ENCODE measurements at places on chromosomes 3 and 15.
A peak's percentile ranks its signal among the peaks of the same experiment; 100 is the strongest.

DNA sequence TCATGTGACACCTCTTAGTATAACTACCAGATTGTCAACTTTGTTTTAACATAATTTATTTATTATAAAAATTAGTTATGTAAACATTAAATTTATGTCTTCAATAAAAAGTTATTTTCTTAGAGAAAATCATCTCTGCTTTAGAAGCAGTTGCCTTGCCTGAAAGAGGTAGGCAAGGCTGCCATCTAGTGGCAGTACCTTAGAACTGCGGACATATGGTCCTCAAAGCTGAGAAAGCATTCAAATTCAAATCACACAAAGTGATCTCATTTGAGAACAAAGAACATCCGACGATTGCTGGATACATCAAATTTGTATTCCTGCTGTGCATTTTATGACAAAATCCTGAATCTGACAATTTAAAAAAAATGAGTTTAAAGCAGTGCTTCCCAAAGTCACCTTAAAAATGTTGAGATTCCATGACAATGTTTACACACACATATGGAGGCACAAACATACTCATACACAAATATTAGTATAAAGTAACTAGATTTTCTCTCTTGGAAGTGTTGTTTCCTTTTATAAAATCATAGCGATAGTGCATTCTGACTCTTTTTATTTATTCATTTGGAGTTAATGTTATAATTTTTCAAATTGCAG, 617.4 kb downstream of the CADM2 start:
- peak; percentile 31 for DNase-seq

- peak; percentile 62 for DNase-seq
Observed at GRCh38 chr3:100463002-100463401, 29.4 kb upstream of the TMEM45A start.

- no peak for DNase-seq
Observed at GRCh38 chr15:57507111-57507510, 84.6 kb upstream of the MYZAP start.

GRCh38 chr3:152416808-152417580, 148.3 kb downstream of the MBNL1 start:
- peak; percentile 45 for DNase-seq

DNA sequence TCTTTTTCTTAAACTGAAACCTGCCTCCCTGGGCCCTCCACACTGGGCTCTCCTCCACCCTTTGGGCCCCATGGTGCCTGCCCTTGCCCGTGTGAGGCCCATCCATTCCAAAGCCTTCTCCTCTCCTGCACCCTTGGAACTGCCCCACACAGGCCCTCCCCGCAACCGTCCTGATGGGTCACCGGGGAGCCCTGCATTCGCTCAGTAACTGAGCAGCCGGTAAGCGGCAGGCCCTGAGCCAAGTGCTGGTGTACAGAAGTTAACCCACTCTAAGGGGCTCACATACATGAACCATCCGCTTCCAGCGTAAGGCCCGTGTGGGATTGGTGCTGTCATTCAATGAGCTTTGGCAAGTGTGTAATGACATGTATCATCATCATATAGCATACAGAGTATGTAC, 5.4 kb upstream of the LRRC15 start:
- no peak for DNase-seq

GRCh38 chr15:25784876-25785640, 78.1 kb downstream of the ATP10A start:
- no peak for DNase-seq

GRCh38 chr15:51240066-51240465, 98.3 kb downstream of the CYP19A1 start:
- no peak for DNase-seq

DNA sequence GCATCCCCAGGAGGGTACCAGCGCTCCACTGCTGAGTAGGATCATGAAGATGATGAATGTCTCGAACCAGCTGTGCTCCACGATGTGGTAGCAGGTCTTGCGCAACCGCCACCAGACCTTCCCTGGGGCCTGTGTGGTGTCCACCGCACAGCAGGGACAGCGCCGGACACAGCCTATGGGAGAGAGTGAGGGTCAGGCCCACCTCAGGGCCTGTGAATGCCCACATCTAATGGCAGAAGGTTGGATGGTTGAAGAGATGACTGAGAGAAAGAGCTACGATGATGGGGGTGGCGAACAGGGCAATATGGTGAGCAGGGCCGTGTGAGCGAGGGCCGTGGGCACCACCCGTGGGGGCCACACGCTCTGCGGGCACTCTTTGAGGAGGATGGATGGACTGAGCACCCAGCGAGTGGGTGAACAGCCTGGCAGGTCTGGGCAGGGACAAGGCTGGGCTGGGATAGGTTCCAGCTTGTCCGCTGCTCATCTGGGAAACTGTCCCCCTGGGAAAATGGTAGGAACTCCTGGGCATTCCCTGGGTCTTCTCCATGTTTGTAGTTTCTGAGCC, 74.1 kb downstream of the SCN5A start:
- DNase-seq = no peak

DNA sequence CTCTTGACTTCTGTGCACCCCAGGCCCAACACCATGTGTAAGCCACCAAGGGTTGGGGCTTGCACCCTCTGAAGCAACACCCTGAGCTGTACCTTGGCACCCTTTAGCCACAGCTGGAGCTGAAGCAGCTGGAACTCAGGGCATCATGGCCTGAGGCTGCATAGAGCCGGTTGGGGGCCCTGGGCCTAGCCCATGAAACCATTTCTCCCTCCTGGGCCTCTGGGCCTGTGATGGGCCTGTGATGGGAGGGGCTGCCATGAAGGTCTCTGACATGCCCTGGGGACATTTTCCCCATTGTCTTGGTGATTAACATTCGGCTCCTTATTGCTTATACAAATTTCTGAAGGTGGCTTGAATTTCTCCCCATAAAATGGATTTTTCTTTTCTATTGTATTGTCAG, 22.4 kb upstream of the ADAMTSL3 start:
- DNase-seq = no peak

GRCh38 chr3:20776286-20776685, 590.3 kb upstream of the SGO1 start:
- DNase-seq = no peak

- no peak for DNase-seq
Observed at GRCh38 chr3:54863366-54863765, 64.5 kb downstream of the LRTM1 start.
